Placental pericyte (primary cell): ENCODE measurements at places on chromosomes 16 and 17. TPM values are rescaled to one million over a fixed set of nuclear protein-coding genes. Genes with fewer than 3 reads are reported as not detected.

Gene CLEC18B
- total RNA-seq, result not detected in 2 replicates

Gene FOXJ1
- not detected in 2 replicates for total RNA-seq

Gene PLXDC1
- 0.22 TPM in 1 of 2 replicates, not detected in the other for total RNA-seq

Gene SPEM1
- total RNA-seq, result not detected in 2 replicates

Gene CEP295NL
- 2.0 and 3.0 TPM in 2 replicates for total RNA-seq

Gene KDM8
- 6.3 and 10.0 TPM in 2 replicates for total RNA-seq

Gene PHKB
- total RNA-seq, result 56.5 and 76.0 TPM in 2 replicates

Gene GCGR
- total RNA-seq, result not detected in 2 replicates

Gene AGRP
- total RNA-seq, result not detected in 2 replicates

Gene GINS2
- total RNA-seq, result 0.66 and 16.5 TPM in 2 replicates

Gene SRCIN1
- total RNA-seq, result not detected in 2 replicates

Gene ALOX15B
- total RNA-seq, result under 0.01 TPM in 1 of 2 replicates, not detected in the other
